ENCODE measurements at places on chromosomes 7 and 10.

- DNase-seq: peak; percentile 62
Measured at GRCh38 chr7:101315336-101315735, 6.3 kb downstream of the IFT22 start.

GRCh38 chr10:13439313-13440184 is 89.3 kb downstream of the BEND7 start:
- peak; percentile 10 for DNase-seq

GRCh38 chr10:86178401-86179152 is 188.0 kb downstream of the GRID1 start:
- DNase-seq: peak; percentile 5

DNA sequence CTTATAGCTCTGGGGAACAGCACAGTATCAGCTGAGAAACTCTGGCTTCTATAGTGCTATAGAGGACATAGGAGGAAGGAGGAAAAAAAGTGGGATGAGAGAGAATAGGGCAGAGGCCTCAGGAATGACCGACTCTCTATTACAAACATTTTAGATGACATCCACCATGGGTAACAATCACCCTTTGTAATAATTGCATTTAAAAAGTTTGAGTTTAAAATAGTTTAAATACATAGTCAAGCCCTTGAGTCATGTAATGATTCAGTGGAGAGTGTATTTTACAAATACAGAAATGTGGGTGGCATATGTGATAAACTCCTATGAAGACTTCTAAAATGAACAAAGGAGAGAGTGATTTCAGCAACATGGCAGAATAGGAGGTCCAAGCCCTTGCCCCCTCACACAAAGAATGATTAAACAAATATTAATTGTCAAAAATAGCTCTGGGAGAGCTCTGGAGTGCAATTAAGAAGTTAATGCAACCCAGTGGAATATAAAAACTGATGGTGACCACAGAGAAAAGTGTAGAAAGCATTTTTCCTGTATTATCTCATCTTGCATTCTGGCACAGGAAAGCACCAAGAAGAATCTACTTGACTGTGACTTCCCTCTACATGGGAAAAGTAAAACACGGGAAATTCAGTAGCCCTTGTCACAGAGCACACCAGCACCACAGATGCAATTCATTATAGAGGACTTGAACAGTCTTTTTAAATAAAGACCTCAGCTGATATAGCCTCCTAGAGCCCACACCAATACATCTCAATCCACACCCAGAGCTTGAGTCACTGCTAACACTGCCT is 569.0 kb upstream of the SORCS1 start:
- no peak for DNase-seq

GRCh38 chr10:131648386-131649020 is 252.3 kb upstream of the PPP2R2D start:
- DNase-seq: no peak

DNA sequence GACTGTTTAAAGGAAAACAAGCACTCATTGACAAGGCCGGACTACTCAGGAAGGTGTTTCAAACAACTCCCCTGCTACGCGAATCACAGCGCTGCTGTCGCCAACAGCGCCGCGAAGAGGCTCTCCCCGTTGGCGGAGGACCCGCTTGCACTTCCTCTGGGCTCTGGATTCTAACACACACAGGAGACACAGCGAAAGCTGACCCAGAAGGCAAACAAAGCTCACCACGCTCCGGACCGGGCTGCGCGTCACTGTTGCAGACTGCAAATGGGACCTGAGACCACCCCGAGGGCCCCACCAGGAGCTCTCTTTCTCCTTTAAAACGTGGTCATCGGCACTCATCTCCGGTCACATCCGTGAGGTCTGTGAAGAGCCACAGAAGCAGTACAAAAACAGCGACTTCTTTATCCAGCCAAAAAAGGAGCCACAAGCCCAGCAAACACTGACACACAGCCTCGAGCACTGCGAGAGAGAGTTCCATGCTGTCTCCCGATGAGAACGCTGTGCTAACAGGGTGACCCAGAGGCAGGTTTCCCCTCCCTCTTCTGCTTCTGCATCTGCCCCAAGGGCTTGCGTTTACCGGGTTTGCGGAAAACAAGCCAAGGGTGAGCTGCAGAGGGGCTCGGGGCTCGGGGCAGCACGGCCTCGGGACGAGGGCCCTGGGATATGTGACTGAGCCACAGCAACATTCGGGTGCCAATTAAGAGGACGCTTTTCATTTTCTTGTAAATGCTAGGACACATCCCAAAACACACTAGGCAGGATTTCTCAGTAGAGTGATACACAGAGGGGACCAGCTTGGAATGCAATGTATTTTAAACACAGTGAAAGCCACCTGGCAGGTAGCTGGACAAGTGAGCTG is 41.3 kb downstream of the AMZ1 start:
- DNase-seq: no peak

DNA sequence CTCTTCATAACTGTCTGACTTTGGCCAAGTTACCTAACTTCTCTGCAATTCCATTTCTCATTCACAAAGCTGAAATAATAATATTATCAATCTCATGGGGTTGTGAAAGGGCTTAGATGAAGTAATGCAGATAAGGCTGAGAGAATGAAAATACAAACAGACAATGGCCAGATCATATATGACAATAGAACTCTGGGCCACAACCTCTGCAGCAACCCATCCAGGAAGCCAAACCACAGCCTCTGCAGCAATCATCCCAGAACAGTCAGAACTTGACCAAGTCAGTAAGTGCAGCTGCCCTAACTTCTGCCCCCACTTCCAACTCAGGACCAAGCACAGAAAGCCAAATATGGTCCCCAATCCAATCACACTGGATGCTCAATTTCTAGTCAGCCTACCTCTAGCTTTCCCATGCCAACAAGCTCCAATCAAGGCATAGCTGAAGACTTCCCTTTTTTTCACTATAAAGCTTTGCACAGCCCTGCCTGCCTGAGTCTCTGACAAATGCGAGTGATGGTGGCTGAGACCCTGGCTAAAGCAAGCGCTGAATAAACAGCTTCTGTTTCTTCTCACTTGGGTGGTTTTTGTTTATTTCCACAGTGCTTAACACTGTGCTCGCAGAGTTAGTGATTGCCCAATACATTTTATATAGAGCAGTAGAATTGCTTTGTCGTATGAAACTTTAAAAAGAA is 34.8 kb upstream of the TNPO3 start:
- DNase-seq: no peak

- no peak for DNase-seq
Measured at GRCh38 chr10:88896372-88896993, 16.4 kb downstream of the STAMBPL1 start.

DNA sequence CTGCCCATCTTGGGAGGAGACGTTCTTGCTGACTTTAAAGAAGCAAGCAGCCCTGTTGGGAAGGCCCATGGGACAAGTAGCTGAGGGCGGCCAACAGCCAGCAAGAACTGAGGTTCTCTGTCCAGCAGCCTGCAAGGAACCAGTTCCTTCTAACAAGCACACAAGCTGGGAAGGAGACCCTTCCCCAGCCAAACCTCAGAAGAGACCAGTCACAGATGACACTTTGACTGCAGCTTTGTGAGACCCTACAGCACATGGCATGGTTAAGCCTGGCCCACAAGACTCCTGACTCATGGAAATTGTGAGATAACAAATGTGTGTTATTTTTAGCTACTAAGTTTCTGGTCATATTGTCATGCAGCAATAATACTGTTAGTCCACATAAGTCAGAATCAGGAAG is 99.9 kb downstream of the PRLHR start:
- no peak for DNase-seq

DNA sequence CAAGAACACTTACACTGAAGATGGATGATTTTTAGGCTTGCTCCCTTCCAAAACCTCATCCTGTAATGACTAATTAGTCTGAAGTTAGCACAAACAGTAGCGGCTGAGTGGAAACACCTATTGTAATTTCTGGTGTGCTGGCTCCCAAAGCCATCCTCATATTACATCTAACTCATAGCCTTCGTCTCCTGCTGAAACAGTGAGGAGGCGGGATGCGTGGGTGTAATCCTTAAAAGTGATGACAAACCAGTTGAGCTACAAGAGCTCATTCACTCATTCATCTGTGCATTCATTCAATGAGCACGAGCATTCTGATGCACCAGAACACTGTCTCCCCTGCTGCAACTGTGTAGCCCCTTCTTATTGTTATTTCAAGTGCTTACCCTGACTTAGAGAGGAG is 235.3 kb downstream of the CALN1 start:
- DNase-seq: no peak

GRCh38 chr10:29430101-29430500 is 141.2 kb downstream of the LYZL1 start:
- DNase-seq: no peak

GRCh38 chr10:100749309-100750217 is 4.2 kb downstream of the PAX2 start:
- DNase-seq: no peak

DNA sequence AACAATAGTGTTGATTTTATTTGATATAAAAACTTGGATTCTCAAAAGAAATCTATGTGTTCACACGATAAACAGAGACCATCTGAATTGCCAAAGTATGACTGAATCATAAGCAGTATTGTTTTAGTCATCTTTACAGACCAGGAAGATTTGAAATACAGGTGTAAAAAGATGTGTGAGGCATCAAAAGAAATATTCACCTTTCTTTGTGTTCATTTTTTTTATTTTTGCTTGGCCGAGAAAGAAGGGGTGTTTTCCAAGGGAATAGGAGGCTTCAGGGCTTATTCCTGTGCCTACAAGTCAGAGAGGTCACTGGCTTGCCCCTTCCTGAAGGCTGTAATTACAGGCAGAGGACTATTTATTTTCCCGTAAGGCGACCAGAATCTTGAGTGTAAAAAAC is 37.3 kb downstream of the MET start:
- no peak for DNase-seq

- DNase-seq: no peak
Measured at GRCh38 chr7:71604818-71605414, 473.0 kb downstream of the GALNT17 start.

- DNase-seq: no peak
Measured at GRCh38 chr7:105127179-105127578, 113.2 kb downstream of the KMT2E start.

DNA sequence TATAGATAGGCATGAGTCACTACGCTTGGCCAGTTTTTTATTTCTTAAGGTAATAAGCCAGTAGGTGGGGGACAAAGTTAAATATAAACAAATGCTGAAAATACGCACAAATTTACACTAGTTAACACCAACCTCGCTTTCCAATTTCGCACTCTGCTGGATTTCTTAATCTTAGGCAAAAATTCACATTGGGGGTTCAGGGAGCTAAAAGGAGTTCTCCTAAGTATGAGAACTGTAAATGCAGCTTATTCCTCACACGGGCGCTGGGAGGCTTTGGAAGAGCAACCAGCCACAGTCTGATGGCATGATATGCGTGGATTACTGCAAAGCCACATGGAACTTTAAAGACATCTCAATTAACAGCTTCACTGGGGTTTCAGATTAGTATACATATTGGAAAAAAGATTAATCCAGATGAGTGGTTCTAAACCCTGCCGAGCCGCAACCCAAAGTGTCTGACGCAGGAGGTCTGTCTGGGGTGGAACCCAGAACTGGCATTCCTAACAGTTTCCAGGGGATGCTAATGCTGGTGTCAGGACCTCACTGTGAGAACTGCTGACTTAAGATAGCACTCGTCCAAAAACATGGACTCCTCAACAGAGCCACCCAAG is 16.2 kb downstream of the TNS3 start:
- no peak for DNase-seq

GRCh38 chr10:97919012-97919411 is 69.4 kb downstream of the GOLGA7B start:
- no peak for DNase-seq

DNA sequence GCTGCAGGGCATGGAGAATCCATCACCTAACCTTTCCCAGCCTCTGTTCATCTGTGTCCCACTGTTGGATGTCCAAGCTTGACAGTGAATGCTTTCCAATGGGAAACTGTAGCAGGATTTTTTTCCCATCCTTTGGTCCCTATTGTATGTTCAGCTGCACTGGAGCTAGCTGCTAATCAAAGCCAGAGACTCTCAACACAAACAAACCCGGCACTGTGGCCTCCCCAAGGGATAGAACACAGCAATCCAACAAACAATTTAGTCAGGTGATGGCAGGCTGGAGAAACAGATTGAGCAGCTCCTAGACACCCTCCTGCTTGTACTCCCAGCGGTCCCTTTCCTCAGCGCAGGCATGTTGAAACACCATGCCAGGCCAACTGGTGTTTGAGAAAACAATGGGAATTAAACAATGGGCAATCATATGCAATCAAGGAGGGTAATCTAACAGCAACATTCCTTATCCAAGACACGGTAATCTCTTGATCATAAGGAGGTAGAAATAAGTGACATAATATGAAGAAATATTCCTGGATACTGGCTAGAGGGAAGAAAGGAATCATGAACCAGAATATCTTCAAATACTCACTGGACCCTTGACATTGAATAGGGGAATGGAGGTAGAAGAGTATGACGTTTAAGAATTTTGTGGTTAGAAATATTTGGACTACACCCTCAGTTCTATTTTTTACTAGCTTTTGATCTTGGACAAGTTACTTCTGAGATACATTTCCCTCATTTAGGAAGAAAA is 15.0 kb downstream of the PTN start:
- no peak for DNase-seq

DNA sequence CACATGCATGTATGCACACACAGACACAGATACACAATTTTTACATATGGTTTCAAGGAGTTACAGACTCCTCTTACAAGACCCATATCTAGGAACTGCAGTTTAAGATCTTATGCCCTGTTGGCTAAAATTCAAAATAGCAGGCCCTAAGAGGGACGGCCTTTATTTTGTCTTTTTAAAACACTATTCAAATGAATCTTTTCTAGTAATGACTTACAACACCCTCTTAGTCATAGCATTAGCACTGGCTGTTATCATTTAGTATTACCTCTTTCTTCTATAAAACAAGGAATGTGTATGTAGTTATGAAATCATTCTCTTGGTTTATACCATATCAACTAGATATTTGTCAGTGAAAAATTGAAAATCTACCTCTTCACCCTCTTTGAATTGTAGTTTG is 15.3 kb downstream of the PAPSS2 start:
- DNase-seq: no peak

GRCh38 chr7:99407872-99408378 is 472 bp downstream of the PDAP1 start:
- DNase-seq: peak; percentile 46

All from activated CD4-positive, alpha-beta T cell treated with anti-CD3 and anti-CD28 coated beads, Interleukin-2, amount 50 U/mL, for 48 hours (primary cell).